ENCODE measurements at places on chromosomes 5 and 9.
A peak's percentile ranks its signal among the peaks of the same experiment; 100 is the strongest.

DNA sequence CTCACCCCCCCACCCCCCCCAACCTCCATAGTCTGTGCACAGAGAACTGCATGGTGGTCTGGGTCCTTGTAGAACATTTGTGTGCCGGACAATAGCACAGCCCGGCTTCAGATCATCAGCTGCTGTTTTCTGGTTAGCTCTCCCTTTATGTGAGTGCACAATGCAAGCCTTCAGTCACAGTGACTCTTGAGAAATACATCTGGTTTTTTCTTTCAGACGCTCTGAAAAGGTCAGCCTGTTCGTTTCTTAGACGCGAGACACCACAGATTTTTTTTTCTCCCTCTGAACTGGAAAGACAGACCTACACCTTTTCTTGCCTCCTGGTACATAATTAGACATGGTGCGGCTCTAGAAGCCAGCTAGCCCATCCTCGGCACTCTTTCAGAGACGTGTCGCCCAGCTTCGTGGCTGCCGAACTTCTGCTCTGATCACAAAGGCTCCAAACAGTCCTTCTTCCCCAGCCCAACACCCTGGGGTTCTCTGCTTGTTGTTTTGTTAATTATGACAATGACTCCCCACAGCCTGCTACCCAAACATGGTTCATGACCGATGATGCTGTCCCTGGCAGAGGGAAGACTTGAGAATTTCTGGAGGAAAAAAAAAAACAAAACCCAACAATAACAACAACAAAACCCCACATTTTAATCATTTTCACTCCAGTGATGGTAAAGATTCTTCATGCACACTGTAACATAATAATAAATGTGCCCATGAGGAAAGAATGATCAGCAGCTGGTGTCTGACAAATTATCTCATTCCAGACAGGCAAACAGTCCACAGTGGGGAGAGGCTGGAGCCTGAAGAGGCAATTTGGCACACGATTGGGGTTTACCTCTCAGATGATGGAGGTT lies 241.4 kb upstream of the ZNF462 start:
- DNase-seq = no peak

GRCh38 chr5:155926766-155927165 lies 400.2 kb upstream of the SGCD start:
- DNase-seq = no peak

DNA sequence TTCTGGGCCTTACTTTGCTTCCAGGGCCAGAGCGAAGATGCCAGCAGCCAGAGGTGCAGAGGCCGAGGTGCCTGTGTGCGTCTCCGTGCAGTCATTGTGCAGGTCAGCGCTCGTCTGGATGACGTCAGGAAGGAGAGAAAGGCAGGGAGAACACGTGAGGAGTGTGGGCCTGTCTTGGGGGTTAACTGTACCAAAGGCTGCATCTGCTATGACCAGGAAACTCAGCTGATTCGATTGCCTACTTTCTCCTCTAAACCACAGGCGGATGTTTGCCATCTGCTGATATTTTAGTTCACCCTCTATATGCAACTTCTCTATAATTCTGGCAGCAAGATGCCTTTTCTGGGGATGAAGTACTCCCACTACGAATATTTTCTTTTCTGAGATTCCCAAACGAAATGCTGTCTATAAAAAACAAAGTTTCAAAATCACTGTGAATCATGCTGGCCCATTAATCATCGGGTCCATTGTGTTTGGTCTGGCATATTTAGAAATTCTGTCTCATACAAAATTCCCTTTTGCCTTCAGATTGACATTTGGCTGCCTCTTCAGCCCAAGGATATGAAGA lies 24.8 kb downstream of the PCSK1 start:
- DNase-seq = no peak

- DNase-seq = no peak
Observed at GRCh38 chr9:113603773-113604172, 140.2 kb downstream of the RGS3 start.

DNA sequence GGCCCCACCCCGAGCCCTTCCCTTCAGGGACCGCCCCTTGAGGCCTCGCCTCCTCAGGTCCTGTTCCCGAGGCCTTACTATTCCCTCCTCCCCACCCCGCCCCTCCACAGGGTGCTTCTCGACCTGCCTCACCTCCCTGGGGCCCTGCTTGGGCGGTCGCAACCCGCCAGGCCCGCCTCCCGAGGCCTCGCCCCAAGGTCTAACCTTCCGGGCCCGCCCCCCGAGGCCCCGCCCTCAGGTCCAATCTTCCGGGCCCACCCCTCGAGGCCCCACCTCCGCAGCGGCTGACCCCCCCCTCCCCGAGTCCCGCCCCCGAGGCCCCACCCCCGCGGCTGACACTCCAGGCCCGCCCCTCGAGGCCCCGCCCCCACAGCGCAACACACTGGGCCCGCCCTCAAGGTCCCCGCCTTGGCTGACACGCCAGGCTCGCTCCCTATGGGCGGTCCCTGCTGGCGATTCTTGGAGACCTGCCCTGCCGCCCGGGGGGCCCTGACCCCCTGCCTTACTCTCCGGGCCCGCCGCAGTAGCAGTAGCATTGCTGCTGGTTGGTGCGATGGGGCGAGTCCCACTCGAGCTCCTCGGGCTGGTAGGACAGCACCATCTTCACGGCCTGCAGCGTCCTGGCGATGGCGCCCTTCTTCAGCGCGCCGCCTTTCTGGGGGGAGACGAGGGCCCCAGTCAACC lies 8.2 kb downstream of the PHF19 start:
- DNase-seq = peak; percentile 92

DNA sequence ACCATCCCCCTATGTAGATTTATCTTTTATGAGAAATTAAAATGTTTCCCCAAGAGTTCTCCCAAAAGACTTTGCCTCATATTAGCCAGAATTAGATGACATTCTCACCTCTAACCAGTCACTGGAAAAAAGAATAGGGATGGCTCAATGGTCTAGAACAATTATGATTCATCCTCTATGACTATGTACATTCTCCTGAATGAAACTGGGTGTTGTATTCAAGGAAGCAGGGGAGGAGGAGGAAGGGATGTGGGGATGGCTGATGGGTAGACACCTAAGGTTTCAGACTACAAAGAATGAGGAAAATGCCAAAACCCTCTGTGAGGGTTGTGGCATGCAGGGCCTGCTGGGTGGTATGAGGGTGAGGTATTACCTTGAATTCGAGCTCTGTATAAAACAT lies 49.5 kb upstream of the BRINP1 start:
- no peak for DNase-seq

DNA sequence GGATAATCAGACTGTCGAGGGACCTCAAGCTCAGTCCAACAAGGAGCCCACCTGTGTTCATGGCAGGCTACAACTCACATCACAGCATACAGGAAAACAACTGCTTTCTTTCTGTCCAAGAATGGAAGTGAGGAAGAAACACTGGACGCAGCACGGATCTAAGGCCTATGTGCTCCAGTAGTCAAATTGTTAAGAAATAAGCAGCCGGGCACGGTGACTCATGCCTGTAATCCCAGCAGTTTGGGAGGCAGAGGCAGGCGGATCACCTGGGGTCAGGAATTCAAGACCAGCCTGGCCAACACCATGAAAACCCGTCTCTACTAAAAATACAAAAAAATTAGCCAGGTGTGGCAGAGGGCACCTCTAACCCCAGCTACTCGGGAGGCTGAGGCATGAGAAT lies 427.8 kb downstream of the BNC2 start:
- DNase-seq = no peak

- DNase-seq = no peak
Observed at GRCh38 chr5:151065609-151066008, 15.2 kb downstream of the TNIP1 start.

DNA sequence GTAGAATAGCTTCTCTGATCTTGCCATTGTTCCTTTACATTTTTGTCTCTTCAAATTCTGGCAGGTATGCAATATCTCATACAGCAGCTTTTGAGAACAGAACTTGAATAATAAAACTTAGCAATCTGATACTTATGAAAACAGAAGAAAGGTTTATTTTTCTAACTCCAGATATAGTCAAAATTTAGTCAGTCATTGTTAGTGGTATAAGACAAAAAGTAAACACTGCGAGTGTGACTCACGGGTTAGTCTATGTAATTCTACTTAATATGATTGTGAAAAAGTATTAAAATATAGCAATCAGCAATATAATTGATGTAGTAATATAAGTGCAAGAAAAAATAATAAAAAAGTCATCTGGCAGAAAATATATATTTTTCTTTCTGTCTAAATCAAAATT lies 910.4 kb downstream of the DNAH5 start:
- no peak for DNase-seq

- DNase-seq = no peak
Observed at GRCh38 chr5:64074533-64074932, 91.1 kb upstream of the RNF180 start.

DNA sequence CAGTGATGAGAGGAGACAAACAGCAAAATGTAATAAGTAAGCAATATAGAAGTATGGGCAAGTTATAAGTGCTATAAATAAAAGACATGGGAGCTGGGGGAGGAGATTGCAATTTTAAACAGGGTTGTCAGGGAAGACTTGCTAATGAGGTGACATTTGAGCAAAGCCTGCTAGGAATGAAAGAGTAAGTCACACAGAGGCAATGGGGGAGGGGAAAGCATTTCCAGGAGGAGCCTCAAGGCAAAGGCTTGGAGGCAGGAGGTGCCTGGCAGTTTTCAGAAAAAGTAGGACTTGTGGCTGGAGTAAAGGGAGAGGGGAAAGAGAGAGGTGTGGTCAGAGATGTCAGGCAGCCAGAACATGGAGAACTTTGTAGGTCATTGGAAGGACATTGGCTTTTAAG lies 124.4 kb upstream of the NMUR2 start:
- DNase-seq = no peak

GRCh38 chr5:178376921-178377582 lies 144.4 kb upstream of the PHYKPL start:
- DNase-seq = no peak

- no peak for DNase-seq
Observed at GRCh38 chr9:132672413-132672690, 2.1 kb downstream of the GTF3C4 start.

GRCh38 chr9:4443439-4443838 lies 46.8 kb upstream of the SLC1A1 start:
- no peak for DNase-seq

DNA sequence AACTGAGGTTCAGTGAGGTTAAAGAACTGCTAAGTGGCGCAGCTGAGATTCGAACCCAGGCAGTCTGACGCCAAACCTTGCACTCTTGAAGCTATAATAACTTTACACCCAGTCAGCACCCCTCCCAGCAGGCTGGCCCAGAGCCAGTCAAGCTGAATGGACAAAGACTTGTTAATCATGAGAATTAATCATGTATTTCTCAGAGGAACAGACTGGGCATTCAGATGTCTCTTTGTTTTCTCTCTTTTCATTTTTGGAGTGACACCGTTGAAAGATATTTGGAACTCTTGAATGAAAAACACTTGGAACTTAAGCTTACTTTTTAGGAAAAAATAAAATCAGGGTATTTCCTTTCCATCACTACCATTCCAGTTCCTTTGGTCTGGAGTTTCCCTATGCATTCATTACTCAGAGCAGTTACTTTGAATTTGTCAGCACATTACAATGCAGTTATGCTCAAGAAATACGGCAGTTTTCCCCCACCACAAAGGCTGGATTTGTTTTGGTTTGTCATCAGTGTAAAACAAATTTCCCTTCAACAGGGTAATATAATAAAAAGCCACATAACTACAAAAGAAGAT lies 22.6 kb upstream of the MAMDC2 start:
- DNase-seq = no peak

DNA sequence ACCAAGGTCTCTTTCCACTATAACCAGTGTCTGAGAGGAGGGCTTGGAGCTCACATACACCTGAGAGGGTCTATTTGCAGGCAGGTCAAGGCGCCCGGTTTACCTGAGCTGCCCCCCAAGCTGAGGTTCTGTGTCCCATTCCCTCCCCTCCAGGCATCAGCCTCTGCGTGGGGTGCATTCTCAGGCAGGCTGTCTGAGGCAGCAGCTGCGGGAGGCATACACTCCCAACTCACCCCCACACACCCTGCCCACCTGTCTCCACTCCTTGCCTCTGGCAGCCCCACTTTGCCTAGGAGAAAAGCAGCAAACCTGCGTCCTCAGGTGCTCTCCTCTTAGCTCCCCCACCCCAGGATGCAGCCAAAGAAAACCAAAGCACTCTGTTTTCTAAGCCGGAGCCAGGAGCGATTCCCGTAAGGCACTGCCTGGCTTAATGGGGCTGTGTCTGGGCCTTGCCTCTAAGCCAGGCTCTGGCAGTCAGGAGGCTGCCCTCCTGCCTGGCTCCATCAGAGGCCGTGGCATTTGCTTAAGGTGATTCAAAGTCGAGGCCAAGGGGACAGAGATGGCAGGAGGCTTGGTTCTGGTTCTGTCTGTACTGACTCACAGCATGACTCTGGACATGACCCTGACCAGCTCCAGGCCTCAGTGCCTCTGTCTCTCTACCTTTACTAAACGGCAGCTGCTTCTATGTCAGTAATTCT lies 139.2 kb upstream of the TRIM32 start:
- DNase-seq = no peak

- DNase-seq = no peak
Observed at GRCh38 chr9:89442501-89442978, 55.4 kb downstream of the SEMA4D start.

DNA sequence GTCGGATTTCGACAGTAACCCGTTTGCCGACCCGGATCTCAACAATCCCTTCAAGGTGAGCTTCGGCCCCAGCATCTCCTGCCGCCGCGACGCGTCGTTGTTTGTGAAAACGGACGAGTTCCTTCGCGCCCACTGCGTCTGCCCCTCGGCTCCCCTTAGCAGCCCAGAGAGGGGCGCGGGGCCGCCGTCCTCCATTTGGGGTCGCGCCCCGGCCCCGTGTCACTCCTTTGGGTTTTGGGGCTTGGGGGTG lies 182 bp downstream of the SCAMP1 start:
- no peak for DNase-seq

DNA sequence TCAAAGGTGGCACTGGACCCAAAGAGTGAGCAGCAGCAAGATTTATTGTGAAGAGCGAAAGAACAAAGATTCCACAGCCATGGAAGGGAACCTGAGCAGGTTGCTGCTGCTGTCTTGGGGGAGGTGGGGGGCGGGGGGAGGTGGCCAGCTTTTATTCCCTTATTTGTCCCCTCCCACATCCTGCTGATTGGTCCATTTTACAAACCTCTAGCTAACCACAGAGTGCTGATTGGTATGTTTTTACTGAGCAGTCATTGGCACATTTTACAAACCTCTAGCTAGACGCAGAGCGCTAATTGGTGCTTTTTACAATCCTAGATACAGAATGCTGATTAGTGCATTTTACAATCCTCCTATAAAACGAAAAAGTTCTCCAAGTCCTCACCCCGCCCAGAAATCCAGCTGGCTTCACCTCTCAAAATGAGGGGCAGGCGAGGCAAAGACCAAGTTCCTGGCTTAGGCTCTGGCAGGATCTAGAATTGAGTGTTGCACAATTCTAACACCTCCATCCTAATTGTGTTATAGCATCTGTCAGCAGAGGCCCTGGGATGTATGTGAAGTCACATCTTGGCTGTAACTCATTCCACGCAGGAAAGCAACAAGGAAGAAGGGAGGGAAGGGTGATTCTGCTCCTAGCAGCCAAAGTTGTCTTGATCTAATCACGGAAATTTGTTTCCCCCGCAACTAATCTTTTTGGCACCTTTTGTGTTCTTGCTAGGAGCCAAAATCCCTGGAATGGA lies 34.3 kb downstream of the ROR2 start:
- DNase-seq = no peak

DNA sequence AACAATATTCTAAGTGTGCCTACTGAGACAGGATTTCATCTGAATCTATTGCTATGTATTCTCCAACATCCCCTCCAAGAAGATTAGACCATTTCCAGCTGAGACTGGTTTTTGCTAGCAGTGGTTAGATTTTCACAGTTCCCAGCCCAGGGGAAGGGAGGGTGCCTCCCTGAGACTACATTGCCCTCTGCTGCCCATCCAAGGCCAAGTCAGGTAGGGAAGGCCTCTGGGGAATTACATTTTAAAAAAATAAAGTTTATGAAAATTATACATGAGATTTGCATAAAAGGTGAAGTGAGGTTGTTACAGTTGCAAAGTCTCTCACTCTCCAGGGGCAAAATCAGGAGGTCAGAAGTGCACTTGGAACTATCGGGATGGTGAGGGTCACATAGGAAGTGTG lies 28.0 kb upstream of the SYK start:
- no peak for DNase-seq
